Stimulated activated CD8-positive, alpha-beta memory T cell treated with anti-CD3 and anti-CD28 coated beads, Interleukin-12 subunit alpha, Interleukin-12 subunit beta, amount 100 ng/mL, for 1 hour (primary cell): ENCODE measurements at places on chromosomes 13 and 19.
A peak's percentile ranks its signal among the peaks of the same experiment; 100 is the strongest.

DNA sequence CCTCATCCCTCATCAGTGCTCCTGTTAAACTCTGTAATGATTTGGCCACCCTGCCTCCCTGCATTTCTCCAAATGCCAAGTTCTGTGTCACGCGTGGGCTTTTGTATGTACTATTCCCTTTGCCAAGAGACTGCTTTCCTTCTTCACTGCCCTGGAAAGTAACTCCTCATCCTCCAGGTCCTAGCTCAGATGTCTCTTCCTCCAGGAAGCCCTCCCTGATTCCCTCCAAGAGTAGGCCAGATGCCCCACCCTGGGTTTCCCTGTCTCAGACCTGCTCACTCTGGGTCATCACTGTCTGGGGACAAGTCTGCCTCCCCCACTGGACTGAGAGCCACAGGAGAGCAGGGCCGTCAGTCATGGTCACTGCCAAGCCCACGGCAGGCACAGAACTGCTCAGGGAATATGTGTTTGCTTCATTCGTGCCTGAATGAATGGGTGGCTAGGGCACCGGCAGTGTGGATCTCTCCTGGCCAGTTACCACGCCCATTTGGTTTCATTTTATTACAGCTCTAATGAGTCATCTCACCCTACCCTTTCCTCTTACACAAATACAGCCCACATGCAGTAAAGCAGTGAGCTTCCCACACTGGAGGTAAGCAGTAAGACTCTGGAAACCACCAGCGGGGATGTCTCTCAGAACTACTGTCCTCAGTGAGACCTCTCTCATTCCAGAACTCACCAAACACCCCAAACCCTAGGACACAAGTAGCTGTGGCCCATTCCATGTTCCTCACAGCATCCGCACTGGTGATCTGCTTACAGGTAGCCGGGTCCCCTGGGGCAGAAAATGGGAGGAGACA lies 12.1 kb upstream of the GPR4 start:
- DNase-seq: no peak

- DNase-seq: no peak
These were observed 28.6 kb downstream of the PAK4 start for GRCh38 chr19:39154100-39154628.

GRCh38 chr13:46288570-46289259 lies 77.0 kb downstream of the LRRC63 start:
- no peak for DNase-seq

DNA sequence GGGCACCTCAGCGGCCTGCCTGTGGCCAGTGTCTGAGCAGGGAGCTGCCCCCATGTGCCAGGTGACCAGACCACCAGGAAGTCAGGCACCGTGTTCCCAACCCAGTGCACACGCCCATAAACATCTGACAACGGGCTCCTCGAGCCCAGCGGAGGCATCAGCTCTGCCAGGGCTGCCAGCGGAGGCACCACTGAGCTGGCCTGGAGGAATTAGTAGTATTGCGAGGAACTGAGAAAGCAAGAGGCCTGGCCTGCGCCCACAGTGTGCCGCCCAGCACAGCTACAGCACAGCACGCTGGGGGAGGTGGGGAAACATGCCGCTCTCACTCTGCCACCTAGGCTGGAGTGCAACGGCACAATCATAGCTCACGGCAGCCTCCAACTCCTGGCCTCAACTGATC lies 44.6 kb downstream of the ANKRD27 start:
- DNase-seq: no peak

- no peak for DNase-seq
These were observed 214.9 kb downstream of the KLF5 start for GRCh38 chr13:73273745-73274144.

DNA sequence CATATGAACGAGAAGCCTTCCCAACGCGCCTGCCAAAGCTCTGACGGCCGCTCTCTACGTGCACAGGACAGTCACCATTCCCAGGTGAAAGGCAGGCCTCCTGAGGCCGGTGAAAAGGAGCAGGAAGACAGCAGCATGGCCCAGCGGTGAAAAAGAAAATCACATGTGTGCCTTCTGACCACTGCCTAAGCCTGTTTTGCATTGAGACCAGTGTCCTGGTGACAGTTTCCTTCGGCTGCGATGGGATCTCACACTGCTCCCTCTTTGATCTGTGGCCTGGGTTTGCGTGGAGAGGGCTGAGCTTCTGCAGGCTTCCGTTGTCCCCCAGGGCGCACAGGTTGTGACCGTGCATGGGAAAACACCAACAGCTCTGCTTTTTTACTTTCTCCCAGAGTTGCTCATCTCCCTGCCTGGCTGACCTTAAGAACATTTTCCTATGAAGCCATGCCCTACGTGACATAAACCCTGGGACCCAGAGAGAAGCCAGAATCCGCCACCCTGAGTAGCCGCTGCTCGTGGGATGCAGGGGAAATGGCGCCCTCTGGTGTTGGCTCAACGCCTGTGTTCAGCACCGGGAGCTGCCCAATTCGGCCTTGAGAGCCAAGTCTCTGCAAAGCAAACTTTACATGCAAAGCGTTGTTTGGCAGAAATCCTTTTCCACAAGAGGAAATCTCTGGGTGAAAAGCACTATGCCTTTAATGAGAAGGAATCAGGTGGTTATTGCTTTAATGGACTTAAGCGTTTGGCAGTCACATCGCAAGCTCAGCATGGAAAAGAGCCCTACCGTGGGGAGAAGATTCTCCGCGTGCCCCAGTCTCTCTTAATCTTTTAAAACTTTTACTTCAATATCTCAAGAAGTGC lies 112.2 kb upstream of the GPR12 start:
- peak; percentile 9 for DNase-seq

GRCh38 chr13:98220271-98220791 lies 43.3 kb upstream of the RNF113B start:
- DNase-seq: no peak
